Stimulated activated CD4-positive, alpha-beta T cell treated with anti-CD3 and anti-CD28 coated beads, TNF-alpha, amount 100 ng/mL, for 48 hours (primary cell): ENCODE measurements at places on chromosomes 1 and 21.

DNA sequence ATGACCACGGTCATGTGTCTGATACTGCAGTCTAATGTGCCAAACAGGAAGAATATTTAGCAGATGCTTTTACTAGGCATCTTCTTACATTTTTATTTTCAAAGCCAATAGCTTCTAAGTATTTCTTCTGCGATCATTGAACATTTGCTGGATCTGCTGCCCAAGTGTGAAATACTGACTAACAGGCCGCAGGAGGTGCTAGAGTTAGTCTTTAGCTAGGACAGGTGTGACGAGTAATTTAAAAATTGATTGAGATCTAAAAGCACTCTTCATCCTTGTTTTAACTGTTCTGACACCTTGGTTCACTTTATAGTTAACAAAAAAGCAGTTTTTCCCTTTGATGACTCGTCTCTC is 748 bp upstream of the FAM78B start:
- DNase-seq, result no peak

DNA sequence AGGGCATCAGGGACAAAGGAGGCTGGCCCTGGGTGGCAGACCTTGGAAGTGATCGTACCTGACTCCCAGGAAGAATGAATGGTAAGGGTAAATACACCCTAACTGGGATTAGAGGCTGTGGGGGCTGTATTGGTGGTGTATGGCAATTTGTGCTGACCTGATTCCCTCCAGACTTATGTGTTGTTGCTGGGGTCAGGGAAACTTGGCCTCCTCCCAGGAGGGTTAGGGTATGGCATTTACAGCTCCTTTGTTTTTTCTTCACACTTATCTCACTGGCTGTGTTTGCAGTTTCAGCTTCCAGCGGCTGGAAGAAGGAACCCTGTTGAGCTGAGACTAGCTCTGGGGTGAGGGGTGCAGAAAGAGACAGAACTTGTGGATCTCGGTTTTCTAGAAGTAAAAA is 8.2 kb downstream of the VANGL1 start:
- DNase-seq, result no peak

DNA sequence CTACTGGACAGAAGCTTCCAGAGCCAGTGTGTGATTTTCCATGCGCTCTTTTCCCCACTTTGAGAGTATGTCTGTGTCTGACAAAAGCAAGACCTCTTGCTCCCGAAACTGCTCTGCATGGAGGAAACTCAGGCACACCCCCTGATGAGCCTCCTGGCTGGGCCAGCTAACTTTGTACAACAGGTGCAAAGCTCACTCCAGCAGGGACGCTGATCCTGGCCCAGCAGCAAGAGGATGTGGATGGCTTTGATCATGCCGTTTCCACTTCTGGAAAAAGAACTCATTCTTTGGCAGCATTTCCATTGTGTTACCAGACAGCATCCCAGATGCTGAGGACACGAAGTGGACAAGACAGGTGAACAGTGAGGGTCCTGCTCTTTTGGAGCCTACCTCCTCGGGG is 103.1 kb downstream of the TLR5 start:
- no peak for DNase-seq

- DNase-seq, result no peak
These were observed 103.7 kb upstream of the GNG12 start for GRCh38 chr1:67937010-67937409.

- DNase-seq, result peak; percentile 70
These were observed 17.9 kb upstream of the ETV3 start for GRCh38 chr1:157156058-157156541.

DNA sequence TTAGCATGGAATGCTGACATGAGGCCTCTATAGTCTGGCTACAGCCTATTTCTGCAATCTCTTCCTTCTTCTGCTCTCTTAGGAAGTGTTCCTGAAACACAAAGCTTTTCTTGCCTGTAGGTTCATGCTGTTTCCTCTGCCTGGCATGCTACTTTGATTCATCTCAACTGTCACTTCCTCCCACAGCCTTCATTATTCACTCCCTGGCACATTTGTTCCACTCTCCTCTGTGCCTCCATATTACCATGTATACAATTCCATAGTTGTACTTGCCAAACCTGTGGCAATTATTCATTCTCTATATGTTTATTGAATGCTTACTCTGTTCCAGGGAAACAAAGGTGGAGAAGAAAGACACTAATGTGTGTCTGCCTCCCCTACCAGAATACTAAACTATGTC is 210.2 kb downstream of the LRRC7 start:
- DNase-seq, result no peak

DNA sequence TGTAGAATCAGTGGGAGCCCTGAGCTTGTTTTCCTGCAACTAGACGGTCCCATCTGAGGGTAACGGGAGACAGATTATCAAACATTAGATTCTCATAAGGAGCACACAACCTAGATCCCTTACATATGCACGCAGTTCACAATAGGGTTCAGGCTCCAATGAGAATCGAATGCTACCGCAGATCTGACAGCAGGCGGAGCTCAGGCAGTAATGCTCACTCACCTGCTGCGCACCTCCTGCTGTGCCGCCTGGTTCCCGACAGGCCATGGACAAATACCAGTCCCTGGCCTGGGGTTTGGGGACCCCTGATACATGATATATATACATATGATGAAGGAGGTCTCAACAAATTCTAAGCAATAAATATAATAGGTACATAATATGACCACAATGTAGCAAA is 19.7 kb upstream of the SMIM12 start:
- DNase-seq, result no peak

GRCh38 chr1:153552335-153552734 is 3.3 kb upstream of the S100A3 start:
- no peak for DNase-seq

GRCh38 chr1:33342041-33342723 is 21.3 kb upstream of the A3GALT2 start:
- no peak for DNase-seq

- no peak for DNase-seq
These were observed 42.5 kb upstream of the C1orf174 start for GRCh38 chr1:3942416-3943122.

DNA sequence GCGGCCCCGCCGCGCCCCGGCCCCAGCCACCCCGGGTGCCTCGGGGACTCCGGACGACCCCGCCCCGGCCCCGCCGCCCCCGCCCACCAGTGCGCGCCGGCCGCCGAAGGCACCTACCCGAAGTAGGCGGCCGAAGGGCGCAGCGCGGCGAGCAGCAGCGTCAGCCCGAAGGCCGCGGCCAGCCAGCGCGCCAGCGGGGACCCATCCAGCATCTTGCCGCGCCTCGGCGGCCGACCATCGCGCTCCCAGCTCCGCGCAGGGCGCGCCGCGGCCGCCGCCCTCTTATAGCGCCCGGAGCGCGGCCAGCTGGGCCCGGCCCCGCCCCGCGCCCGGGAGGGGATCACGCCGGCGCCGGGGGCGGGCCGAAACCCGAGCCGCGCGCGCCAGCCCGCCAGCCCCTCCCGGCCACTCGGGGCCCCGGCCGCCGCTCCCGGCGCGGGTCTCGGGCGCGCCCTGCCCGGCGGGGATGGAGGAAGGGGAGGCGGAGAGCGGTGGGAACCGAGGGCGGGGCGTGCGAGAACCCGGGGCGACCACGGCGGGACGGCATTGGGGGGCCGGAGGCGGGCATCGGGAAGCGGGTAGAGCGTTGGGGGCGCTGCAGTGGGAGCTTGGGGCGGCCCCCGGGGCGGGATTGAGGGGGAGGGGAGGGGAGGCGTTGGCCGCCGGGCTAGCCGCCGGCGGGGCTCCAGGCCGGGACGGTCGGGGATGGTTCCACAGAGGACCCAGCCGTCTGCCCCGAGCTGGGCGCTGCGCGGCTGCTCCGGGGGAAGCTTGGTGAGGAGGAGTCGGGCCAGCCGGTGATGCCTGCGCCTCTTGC is at the start of gene WNT9A:
TSS of gene WNT9A (minus strand) at position 257 of the 817 bp plus-strand sequence. CDS start at position 212, 45 bp downstream.
- DNase-seq, result no peak

GRCh38 chr1:46302641-46303037 is 777 bp downstream of the LRRC41 start:
- DNase-seq, result peak; percentile 21

GRCh38 chr1:54742282-54742681 is 22.0 kb downstream of the PARS2 start:
- DNase-seq, result no peak

GRCh38 chr21:14888202-14888601 is 176.6 kb downstream of the NRIP1 start:
- no peak for DNase-seq

- DNase-seq, result no peak
These were observed 117.4 kb upstream of the RAB3GAP2 start for GRCh38 chr1:220389634-220390033.

- DNase-seq, result no peak
These were observed 28.4 kb downstream of the NBPF6 start for GRCh38 chr1:108478429-108479015.

GRCh38 chr1:154483941-154484803 is 17.8 kb upstream of the TDRD10 start:
- no peak for DNase-seq

DNA sequence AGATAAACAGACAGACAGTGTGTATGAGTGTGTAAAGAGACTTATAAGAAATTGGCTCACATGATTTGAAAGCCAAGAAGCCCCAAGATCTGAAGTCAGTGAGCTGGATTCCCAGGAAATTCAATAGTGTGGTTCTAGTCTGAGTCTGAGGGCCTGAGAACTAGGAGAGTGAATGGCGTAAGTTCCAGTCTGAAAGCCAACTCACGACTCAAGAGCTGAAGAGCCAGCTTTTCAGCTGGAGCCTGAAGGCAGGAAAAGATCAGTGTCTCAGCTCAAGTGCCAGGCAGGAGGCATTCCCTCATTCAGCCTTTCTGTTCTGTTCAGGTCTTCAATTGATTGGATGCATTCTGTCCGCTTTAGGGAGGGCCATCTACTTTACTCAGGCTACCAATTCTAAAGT is 257.2 kb downstream of the PLPP3 start:
- no peak for DNase-seq

DNA sequence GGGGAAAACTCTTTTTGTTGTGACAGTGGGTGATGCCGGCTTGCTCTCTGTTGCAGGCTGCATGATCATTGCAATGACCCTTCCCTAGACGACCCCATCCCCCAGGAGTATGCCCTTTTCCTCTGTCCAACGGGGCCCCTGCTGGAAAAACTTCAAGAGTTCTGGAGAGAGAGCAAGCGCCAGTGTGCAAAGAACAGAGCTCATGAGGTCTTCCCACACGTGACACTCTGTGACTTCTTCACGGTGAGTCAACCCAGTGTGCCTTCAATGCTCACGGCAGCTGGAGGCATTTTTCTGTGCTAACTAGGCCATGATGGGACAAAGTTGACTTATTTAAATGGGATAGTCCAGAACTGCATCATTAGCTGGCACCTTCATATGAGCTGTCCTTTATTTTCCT is 5.7 kb downstream of the UBASH3A start:
- DNase-seq, result no peak

DNA sequence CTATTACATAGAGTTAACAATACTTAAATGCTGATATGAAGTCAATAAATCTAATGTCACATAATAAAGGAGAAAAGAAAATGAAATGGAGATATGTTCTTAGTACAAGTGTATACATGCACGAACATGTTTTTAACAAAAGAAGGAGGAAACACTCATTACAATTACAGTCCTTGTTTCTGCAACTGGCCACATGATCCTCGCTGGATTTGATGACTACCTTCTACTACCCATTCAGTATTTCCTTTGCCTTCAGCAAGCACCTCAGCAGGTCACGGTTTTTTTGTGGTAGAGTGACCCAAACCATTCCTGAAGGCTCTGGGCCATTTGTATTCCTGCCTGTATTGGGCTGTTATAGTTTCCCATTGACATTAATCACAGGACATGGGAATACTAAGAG is 172.8 kb upstream of the CXADR start:
- DNase-seq, result no peak

DNA sequence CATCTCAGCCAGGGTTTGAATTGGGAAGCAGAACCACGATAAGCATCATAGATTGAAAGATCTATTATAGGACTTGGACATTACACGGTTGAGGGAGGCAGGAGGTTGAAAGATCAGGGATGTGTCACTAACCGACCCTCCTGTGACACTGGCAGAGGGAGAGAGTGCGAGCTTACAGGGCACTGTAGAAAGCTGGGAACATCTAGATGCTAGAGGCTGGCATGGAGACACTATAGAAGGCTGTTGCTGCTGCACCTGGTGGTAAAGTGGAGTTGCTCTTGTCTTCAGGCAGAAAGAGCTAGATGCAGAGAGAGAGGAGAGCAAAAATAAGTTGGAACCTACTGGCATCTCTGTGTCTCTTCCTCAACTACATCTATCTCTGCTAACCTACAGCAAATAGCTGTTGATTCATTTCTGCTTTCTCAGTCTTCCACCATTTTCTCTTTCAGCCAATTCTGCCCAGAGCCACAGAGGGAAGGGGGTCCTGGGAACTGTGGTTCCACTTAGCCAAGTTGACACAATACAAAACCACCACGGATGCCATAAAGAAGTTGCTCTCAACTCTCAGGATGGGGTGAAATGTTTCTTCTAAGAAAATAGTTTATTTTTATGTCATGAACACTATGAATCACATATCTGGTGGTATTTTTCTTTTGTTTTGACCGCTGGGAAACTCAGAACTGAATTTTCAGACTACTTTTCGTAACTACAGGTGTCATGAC is 155.9 kb downstream of the ZNF281 start:
- DNase-seq, result peak; percentile 16

DNA sequence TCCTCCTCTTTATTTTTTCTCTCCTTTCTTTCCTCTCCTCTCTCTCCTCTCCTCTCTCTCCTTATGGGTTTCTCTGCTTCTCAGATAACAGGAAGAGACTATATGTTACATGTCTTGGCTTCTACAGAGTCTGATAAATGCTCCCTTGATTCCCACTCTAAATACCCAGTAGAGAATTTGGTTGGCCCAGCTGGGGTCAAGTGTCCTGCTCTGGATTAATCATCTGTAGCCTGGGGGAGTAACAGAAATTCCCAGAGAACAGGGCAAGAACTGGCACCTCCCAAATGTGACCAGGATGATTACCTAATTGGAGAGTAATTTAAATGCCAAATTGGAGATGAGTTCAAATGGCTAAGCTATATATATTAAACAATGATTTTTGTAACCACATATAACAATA is 146.1 kb upstream of the LMO4 start:
- no peak for DNase-seq

GRCh38 chr21:35402061-35402460 is 353.0 kb upstream of the RUNX1 start:
- DNase-seq, result no peak

DNA sequence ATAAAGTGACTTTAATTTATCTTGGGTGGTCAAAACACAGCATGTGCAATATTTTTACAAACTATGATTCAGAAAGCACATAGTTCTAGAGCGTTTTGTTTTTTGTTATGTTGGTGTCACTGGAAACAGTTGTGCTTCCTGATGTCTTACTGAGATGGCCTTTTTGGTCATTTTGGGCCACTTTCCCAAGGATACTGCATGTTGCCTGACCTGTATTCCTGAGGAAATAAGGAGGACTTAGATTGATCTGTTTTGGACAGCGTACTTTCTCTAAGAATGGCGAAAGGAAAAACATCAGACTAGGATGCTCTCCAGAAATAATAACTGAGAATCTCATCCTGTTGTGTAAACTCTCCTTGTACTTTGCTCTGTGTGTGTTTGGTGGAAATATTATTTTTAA is 451.2 kb downstream of the USP25 start:
- no peak for DNase-seq
